Amniotic epithelial cell (primary cell): ENCODE measurements at places on chromosomes 1 and 21.

DNA sequence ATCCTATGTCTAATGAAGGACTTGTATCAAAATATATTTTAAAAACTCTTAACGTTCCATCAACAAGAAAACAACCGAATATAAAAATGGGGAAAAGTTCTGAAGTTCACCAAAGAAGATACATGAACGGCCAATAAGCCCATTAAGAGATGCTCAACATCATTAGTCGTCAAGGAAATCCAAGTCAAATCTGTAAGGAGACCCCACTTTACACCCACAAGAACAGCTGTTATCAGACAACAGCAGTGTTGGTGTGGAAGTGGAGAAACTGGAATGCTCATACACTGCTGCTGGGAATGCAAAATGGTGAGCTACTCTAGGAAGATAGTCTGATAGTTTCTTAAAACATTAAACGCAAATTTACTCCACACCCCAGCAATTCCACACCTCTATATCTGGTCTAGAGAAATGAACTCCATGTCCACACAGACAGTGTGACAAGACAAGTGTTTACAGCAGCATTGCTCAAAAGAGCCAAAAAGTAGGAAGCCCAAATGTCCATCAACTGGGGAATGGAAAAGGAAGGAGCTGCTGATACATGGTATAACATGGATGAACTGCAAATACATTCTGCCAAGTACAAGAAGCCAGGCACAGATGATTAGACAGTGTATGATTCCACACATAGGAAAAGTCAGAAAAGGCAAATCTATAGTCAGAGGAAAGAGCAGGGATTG, 18.5 kb downstream of the UBE2G2 start:
- no peak for DNase-seq

DNA sequence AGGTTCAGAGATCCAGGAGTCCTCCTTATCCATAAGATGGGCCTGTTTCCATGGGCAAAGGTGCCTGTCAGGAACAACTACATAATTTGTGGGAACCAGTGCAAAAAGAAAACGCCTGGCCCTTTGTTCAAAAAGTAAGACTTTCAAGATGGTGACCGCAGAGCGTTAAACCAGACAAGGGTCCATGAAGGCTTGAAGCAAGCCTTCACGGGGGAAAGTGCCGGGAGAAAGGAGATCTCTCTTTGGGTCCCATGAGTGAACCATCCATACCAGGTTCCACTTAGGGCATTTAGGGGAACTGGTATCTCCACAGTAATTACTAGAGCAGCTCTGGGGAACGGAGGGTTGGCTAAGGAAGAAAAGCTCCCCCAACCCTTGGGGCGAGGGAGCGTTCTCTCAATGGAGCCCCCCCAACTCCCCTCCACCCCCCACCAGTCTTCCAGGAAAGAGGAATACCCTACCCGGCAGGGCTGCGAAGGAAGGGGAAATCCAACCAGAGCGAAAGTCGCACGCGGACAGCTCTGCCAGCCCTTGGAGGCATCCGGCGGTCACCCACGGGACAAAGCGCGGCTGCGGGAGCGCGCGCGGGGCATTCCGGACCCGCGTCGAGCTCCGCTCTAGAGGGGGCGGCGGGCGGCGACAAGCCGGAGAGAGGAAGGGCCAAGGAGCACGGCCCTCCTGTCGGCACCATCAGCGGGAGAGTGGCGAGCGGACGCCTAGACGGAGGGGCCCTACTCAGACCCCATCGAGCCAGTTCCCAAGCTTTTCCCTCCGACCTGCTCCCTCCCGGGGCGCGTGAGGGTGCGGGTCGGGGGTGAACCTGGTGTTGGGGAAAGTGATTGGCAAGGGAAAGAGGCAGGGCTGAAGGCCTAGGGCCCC, 687 bp upstream of the RASSF5 start:
- no peak for DNase-seq

- no peak for DNase-seq
These were observed 224.1 kb downstream of the GPR52 start for GRCh38 chr1:174671826-174672225.

GRCh38 chr1:26922431-26922729, 837 bp downstream of the NUDC start:
- DNase-seq = no peak

DNA sequence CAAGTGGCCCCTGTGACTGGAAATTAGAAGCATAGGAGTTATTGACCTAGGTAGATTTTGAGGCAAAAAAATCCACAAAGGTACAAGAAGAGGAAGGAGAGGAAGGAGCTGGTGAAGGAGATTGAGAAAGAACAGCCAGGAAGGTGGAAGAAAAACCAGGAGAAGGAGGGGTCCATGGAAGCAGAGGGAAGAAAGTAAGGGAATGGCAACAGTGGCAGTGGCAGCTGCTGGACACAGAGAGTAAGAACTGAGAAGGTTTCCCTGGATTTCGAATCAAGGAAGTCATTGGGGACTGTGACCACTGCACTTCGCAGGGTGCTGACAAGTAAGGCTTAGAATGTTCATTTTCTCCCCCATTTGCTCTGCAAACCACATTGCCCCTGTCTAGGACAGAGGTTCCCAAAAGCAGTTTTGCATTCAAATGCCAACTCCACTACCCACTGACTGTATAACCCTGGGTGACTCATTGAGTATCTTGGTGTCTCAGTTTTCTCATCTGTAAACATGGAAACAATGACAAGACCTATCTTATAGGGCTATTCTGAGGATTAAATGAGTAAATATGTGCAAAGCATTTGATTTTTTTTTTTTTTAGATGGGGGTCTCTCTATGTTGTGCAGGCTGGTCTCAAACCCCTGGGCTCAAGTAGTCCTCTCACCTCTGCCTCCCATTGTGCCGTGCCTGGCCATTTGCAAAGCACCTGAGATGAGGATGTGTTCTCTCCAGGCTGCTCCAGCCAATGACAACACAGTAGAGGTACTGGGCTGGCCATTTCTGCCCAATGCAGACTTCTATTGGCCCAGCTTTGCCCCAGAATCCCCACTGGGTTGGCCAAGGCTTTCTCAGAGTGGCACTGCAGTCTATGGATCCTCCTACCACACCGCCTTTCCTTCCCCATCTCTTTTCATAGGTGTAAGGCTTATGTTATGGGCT, 9.3 kb upstream of the CAPN2 start:
- DNase-seq = peak; percentile 49

DNA sequence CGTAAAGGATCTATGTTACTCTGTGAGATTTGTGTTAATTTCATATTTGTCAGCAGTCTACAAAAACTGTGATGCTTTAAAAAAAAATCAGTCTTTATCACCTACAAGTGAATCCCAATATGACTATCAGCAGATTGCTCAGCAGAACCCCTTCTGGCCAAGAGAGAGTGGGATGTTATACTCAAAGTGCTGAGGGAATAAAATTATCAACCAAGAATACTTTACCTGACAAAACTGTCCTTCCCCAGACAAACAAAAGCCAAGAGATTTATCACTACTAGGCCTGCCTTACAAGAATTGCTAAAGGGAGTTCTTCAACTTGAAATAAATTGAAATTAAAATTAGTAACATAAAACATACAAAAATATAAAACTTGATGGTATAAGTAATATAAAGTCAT, 105.2 kb downstream of the SLC35F3 start:
- DNase-seq = no peak

- DNase-seq = peak; percentile 52
These were observed 1.1 kb downstream of the CKS1B start for GRCh38 chr1:154975409-154976059.

- DNase-seq = no peak
These were observed 53.3 kb upstream of the MTR start for GRCh38 chr1:236741753-236742152.

GRCh38 chr1:233376382-233377110, 49.0 kb downstream of the MAP3K21 start:
- DNase-seq = no peak

DNA sequence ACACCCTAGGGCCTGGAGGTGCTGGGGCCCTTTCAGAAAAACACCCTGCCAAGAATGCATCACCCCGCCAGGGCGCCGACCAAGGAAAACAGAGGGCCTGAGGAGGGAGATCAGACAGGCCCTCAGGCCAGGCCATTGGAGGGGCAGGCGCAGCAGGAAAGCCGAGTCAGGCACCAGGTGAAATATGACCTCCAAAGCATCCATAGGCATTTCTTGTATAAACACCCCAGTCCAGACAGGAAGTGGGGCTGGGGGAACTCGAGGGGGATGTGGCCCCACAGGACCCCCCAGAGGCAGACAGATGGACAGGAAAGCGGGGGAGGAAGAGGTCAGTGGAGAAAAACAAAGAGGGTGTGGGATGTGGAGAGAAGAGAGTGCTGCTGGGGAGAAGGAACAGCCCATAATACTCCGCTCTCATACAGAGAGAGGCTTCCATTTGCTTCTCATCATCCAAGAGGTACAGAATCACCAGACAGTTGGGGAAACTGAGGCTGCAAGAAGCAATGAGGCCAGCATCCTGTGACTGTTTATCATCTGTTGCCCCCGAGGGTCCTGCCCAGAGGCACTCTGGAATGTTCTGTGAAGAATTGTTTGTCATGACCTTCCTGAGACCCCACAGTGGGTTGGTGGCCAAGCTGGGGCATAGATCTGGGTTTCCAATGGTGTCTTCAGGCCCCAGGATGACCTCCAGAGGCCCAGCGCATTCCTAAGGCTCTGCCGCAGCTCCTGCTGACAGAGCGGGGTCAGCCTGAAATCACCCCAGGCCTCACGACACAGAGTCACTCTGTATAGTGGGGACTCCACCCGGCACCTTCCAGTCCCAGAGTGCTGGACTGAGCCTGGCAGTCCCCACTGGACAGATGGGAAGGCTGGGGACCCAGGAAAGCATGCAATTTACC, 18.0 kb downstream of the TRIM62 start:
- DNase-seq = peak; percentile 66

GRCh38 chr1:233005703-233006102, 55.3 kb downstream of the NTPCR start:
- DNase-seq = peak; percentile 10

GRCh38 chr1:156625436-156626078, 6.3 kb downstream of the HAPLN2 start:
- peak; percentile 30 for DNase-seq

DNA sequence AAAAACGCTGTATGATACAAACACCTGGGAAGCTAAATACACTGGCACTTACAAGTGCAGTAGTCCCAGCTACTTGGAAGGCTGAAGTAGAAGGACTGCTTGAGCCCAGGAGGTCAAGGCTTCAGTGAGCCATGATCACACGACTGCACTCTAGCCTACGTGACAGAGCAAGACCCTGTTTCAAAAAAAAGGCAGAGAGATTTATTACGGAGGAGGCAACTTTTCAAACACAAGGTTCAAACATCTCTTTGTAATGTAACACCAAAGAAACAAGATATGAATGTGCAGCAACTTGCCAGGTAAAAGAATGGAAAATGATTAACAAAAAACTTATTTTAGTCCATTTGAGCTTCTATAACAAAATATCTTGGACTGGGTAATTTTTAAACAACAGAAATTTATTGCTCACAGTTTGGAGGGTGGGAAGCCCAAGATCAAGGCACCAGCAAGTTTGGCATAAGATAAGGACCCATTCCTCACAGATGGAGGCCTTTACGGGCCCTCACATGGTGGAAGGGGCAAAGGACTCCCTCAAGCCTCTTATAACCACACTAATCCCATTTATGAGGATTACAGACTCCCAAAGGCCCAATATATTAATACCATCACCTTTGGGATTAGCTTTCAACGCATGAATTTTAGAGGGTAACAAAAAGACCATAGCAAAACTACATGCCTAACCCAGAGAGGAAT, 73.3 kb downstream of the EVI5 start:
- DNase-seq = no peak

DNA sequence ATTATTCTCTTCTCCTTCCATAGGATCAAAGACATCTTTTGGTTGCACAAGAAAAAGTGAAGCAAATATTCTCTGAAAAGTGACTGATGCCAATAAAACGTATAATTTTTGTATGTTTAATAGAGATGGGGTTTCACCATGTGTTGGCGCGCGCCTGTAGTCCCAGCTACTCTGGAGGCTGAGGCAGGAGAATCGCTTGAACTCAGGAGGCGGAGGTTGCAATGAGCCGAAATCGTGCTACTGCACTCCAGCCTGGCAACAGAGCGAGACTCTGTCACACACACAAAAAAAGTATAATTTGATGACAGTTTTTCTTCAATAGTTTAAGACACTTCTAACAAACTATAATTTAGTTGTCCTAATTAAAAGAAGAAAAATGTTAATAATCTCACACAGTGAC, 23.8 kb downstream of the ANP32E start:
- DNase-seq = no peak

- no peak for DNase-seq
These were observed 386.4 kb upstream of the VAMP3 start for GRCh38 chr1:7384679-7385078.

GRCh38 chr1:29462096-29462495, 225.8 kb downstream of the PTPRU start:
- no peak for DNase-seq

GRCh38 chr1:19100028-19100427, 110.0 kb downstream of the UBR4 start:
- no peak for DNase-seq

- DNase-seq = peak; percentile 80
These were observed 60.2 kb downstream of the RIPK4 start for GRCh38 chr21:41706678-41707077.

GRCh38 chr1:244695937-244696336, 43.0 kb downstream of the DESI2 start:
- DNase-seq = no peak

DNA sequence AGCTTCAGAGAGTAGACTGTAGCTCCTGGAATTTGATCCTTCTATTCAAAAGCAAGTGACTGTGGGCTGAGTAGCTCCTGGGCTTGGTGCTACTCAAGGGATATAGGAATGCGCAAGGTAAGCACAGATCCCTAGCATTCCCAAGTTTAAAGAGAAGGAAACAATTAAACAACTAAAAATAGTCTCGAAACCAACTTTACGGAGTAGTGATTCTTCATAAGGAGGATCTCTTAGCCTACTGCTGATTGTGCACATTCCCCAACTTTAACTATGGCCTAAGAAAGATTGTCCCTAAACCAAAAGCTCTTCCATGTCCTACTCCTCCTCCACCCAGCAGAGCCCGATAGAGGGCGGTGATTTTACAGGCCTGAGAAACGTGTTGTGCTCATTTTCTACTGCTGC, 226.5 kb upstream of the CAMK1G start:
- no peak for DNase-seq

GRCh38 chr1:246036175-246036574, 470.9 kb downstream of the SMYD3 start:
- DNase-seq = no peak

DNA sequence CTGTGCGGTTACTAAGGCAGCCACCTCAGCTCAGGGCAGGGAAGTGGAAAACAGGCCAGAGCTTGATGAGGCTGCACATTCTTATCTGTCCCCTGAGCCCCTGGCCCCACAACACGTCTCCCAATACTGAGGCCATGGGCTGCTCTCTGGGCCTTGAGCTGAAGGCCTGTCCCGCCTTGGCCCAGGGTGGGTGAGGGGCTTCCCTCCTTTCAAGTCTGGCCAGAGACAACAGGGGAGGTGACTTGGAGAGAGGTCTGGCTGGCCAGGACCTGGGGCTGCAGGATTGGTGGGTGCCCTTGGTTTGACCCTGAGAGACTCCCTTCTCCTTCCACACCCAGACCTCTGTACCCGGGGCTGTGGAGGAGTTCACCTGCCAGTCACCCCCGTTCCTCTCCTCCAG, 563.8 kb downstream of the PTPRU start:
- DNase-seq = no peak

DNA sequence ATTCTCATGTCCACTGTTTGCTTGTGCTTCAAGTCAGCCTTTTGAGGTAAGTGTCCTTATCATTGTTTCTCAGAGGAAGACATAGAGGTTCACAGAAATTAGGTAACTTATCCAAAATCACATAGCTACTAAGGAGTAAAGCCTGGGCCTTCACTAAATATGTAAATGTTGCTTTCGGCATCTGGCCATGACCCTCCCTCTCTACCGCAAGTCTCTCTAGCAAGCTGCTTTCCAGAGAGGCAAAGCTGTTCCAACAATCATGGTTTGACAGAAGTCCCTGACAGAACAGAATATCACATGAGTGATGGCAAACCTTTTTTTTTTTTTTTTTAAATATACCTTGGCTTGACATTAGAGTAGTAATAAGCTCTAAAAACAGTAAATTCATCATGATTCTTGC, 94.5 kb upstream of the F3 start:
- no peak for DNase-seq
